CD4-positive, alpha-beta T cell treated with Interleukin-15 for 4 hours (primary cell): ENCODE measurements at places on chromosomes 2 and 18.

DNA sequence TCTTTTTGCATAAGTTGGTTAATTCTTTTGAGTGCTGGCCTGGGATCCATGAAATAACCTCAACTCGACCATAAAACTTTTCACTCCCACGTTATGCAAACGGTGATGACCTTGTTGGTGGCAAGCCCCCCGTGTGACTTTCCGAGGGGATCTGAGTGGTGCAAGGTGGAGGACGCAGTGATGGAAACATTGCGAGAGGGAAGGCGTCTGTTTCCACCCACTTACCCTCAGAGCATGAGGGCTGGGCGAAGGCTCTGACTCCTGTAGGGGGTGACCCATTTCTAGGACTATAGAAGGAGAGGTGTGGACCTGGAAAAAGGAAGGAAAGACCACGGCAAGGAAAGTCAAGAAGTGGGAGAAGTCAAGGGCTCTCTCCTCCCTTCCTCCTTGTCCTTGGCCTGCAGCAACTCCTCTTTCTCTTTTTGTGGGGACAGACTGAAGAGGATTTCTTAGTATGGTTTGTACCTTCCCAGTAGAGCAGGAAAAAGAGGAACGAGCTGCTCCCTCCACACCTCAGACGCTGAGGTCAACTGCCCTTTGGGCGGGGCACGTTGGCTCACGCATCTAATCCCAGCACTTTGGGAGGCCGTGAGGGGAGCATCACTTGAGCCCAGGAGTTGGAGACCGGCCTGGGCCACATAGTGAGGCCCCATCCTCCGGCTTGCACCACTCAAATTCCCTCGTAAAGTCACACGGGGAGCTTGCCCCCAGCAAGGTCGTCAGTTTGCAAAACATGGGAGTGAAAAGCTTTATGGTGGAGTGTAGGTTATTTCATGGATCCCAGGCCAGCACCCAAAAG, 15.5 kb upstream of the CD8A start:
- DNase-seq = no peak

DNA sequence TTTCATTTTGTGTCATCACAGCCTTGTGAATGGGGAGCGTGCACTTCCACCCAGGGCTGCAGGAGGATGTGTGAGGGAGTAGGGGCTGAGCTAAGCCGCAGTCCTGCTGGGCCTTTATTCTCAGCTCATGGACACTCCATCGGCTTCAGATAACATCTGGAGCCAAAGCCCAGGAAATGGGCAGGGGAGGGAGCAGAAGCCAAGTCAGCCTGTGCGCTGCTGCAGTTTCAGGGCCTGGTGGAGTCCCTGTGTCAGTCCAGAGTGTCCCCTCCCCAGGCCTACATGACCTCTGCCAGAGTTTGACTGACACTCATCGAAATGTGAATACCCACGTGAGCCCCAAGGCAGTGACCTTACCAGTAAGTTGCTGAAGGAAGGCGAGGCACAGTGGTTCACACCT, 242.2 kb downstream of the LOXHD1 start:
- DNase-seq = no peak

DNA sequence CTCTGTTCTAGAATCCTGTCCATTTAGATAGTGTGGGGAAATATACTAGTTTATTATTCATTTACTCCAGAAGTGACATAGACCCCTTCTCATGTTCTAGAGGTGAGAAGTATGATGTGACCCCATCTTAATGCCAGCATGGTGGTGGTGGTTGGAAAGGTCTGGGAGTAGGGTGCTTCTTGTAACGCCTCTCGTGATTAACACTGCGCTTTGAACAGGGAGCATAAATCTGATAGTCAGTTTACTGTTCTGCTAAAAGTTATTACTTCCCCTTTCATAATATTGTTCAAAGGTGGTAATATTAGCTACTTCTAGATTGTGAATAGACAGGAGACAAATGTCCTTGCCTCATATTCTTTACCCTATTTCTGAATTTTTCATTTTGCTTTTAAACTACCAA, 35.6 kb downstream of the EHBP1 start:
- DNase-seq = no peak

DNA sequence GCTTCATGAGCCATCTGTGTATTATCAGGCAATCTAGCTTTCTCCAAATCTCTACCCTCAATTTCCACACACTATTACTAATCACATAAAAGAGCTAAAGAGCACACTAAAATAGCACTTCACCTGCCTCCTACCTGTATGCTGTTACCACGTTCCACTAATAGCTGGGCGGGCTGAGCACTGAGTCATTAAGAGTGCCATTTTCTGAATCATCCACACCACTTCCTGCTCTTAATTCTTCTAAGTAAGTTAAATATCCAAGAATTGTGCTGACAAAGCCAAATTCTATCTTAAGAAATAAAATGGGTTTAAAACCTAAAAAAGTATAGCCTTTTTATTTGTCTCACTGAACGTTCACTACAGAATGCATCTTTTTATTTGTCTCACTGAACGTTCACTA, 35.7 kb downstream of the NOL10 start:
- peak; percentile 82 for DNase-seq

DNA sequence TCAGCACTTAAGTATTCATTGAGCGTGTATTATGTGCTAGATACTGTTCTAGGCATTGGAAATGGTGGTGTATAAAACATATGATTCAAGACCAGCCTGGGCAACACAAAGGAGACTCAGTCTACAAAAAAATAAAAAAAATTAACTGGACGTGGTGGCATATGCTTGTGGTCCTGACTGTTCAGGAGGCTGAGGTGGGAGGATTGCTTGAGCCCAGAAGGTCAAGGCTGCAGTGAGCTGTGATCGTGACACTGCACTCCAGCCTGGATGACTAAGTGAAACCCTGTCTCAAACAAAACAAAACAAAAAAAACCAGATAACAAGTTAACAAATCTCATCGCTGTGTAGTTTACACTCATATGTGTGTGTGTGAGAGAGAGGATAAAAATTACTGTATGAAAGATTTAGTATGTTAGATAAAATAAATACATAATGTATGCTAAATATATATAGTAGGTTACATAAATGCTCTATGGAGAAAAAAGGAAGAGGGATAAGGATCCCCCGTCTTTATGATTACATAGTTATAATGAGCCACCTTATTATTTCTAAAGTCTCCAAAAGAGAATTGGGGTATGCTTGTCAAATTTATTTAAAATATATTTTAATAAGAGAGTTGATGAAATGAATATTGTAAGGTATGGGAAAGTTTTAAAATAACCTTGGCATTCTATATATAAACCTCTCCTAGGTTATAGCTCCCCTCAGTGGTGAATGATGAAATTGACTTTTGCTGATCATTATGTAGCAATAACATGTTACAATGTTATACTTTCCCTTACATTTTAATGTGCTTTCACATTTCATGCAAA, 69.2 kb downstream of the EHBP1 start:
- peak; percentile 35 for DNase-seq

GRCh38 chr2:10717628-10718027, 3.8 kb upstream of the ATP6V1C2 start:
- no peak for DNase-seq

- no peak for DNase-seq
Observed at GRCh38 chr18:77187189-77187588, 54.6 kb upstream of the MBP start.

DNA sequence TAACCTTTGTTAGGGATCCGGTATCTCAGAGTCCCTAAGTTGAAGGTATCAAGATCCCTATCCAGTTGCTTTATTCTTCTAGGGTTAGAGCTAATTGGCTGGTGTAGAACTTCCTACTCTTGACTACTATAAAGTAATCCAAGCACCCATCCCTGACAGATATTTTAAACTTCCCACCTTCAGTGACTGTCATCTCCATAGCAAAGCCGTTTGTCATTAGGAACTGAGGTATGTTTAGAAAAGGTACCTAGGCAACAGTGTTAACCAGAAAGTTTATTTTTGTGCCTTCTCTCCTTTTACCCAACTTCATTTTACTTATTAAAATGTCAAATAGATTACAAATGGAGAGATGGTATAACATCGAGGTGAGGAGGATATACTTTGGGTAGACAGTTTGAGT, 4.5 kb downstream of the FAM117B start:
- peak; percentile 29 for DNase-seq

DNA sequence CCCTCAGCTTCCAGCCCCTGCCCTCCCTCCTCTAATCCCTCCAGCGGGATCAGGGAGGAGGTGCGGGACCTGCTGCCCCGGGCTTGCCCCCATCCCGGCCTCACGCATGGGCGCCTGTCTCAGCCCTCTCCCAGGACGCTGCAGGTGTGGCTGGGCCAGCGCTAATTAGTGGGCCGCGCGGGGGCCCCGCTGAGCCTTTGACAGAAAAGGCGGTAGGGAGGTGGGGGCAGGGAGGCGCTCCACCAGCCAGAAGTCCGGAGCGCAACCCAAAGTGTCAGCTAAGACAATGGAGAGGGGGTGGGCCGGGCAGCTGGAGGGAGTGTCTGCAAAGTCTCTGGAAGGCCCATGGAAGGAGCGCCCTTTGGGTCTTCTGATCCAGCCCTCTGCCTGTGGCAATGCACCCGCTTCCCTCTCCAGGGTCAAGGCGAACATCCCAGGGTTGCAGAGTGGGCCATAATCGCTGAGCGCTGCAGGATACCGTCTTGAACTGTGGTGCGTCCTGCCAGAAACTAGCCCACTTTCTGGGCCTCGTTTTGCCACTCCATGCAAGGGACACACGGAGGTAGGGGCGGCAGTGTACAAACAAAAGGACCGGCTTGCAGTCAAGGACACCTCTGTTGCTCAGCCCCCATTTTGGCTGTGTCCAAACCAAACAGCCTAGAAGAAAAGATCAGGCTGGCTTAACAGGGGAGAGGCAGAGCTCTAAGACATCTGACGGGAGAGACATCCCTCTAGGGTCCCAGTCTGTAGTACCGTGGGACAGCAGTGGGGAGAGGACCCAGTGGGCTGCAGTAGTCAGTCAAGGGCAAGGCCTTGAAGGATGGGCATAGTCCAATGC, 3.5 kb downstream of the ATP6V1B1 start:
- no peak for DNase-seq

DNA sequence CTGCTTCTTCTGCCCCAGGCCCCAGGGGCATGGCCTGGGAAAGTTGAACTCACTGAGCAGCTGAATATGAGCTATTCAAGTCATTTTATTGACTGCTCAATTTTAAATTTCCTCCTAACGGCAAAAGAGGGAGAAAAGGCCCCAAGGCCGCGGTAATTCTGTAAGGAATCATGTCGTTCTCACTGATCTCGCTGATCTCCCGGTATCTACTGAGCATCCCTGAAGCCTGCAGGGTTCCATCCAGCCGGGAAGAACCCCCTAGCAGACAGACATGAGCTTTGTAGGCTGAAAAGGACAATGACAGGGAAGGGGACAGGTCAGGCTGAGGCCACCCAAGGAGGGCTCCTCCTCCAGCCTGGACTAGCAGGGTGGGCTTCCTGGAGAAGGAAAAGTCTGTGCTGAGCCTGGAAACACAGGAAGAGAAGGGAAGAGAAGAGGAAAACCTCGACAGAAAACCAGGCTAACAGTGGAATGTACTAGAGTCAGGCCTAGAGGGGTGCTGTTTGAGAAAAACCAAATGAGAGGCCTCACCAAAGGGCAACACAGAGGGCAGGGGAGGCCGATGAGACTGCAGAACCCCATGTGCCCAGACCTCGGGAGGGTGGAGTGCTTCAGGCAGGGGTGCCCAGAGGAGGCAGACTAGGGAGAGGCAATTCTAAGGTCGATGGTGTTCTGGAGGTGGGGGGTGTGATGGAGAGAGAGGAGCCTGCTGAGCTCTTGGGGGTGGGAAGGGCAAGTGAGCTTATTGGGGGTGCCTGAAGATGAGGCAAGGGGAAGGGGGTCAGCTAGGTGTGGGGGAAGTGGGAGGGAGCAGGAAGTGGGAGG, 2.9 kb upstream of the NPPC start:
- no peak for DNase-seq

GRCh38 chr2:209495855-209496585, 72.2 kb downstream of the MAP2 start:
- no peak for DNase-seq

- no peak for DNase-seq
Observed at GRCh38 chr2:120403676-120404075, 57.7 kb downstream of the INHBB start.

GRCh38 chr2:211447548-211447947, 891.1 kb downstream of the CPS1 start:
- DNase-seq = no peak
